ENCODE measurements at places on chromosomes 2 and 18. TPM values are rescaled to one million over a fixed set of nuclear protein-coding genes. Genes with fewer than 3 reads are reported as not detected.

The PLGLB2 gene
- 5.6 TPM for total RNA-seq

The PLEKHH2 gene
- 42.1 TPM for total RNA-seq

DNA sequence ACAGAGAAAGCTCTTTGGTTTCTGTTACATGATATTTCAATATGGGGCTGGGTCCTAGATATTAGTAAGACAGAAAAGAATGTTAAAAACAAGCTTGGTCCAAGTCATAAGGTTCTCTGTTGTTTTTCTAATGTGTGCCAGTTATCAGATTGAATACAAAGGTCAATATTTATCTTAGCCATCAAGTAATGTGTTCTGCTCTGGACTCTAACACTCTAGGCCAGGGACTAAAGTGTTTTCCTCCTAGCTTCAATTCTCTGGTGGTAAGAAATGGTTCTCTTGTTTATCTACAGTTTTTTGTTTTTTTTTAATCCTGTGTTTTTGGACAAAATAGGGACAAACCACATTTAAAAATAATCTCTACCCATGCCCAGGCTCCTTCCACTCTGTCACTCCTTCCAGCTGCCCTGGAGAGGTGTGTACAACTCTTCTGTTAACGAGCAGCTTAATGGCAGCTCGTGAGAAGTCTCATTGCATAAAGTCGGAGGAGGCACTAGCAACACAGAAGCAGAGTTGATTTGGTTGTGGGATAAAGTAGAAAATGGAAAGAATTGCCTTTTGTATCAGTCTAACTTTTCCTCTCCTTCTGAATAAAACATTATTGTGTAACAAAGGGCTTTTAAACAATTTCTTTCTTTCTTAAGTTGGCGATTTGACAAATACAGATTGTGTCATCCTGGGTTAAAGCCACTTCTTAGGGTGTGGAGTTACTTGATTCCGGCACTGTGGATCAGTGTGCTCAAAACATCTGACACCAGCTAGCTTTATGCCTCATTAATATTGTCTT is 8.0 kb upstream of the SESTD1 start:
- DNase-seq: no peak

DNA sequence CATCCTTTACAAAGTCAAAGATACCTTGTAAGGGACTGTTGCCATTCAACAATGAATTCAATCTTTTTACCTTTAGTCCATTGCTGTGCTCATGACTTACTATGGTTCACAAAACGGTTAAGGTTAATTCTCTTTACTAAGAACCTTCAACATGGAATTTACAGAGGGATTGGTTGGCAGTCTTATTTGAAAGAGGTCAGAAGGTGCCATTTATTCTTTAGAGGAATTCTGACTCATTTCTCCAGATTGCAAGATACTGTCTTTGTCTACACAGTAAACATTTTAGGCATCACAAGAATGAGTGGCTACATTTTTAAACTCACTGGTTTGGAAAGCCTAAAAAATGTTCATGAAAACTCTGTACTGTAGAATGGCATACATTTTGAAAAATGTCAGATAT is 17.4 kb downstream of the KCNH7 start:
- DNase-seq: no peak

- DNase-seq: no peak
Observed at GRCh38 chr2:215454519-215455246, 18.8 kb upstream of the FN1 start.

DNA sequence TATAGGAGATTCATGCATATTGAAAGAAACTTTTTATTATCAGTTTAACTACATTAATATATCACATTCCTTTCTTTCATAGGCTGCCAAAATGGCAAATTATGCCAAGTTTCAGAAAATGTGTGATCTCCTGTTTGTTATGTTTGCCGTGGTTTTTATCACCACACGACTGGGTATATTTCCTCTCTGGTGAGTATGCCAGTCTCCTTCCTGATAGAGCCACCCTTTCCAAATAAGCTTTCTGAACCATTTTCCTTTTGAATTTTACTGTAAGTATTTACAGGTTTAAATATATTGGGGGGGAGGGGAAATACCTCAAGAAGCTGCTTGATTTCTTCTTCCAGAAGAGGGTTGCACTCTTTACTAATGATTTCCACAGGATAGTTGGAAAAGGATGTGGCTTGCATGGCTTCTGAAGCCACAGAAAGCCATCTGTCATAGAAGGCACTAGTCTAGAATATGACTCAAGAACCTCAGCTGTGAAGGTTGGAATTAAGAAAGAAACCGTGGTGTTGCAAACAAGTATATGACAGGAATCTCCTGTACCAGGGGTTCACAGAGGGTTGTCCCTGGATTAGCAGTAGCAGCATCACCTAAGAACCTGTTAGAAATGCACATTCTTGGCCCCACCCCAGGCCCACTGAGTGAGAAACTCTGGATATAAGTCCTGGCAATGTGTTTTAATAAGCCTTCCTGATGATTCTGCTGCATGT is 84.5 kb upstream of the NOSTRIN start:
- DNase-seq: no peak

DNA sequence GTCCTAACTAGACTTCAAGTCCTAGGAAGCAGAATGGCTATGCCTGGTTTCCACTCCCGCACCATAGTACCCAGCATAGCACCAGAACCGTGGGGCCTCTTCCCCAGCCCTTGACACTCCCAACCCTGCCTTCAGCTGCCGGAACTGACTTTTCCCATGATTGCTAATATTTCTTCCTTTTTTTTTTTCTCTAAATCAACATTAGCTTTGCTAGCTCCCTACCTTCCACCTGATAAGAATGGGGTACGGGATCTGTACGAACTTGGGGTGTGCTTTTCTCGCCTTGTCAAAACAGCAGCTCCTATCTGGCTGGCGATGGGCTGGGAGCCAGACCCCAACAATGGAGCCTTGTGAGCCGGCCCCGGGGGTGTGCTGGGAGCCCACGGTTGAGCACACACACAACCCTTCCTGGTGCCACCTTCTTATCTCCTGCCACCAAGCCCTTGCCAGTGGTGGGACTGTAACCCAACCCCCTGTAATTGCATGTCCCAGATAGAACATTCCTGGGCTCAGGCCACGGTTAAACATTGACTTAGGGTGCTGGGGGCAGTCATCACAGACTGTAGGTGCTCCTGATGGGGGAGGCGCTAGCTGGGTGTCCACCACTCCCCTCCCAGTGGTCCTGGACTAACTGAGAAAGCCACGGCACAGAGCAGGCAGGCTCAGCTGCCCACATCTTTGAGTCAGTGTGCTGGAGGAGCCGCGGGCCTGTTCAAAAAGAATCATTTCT is 213.0 kb upstream of the HAAO start:
- DNase-seq: no peak

GRCh38 chr18:55506074-55506473 is 81.9 kb downstream of the TCF4 start:
- no peak for DNase-seq

DNA sequence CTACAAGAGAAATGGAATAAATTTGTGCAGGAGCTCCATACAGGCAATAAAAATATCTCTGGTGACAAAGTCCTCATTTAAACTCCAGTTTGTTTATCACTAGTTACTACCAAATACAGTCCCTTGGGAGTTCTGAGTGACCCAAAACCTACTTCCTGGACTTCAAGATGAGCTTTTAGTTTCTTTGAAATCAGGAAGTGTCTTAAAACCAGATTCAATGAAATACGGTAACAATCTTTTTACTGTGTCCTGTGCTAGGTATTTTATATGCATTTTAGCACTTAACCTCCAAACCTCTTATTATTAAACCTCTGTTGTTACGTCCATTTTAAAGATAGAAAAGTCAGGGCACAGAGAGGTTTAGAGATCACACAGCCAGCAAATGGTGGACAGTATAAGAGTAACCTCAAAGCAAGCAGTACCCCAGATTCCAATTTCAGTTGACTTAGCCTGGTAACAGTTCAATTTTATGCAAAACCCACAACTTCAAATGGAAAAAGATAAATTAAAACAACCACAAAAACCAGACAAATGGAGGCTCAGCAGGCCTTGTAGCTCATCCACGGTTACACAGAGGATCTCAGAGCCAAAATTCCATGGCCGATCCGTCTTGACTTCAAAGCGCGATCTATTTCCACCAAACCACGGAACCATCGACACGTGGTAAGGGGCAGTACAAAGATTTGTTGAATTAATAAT is 1.3 kb upstream of the KCMF1 start:
- DNase-seq: no peak

Measured in breast epithelium (tissue), 4 donors.